ENCODE measurements at places on chromosomes 5 and 9. TPM values are rescaled to one million over a fixed set of nuclear protein-coding genes. Genes with fewer than 3 reads are reported as not detected.

TXNDC8 gene
- total RNA-seq: not detected

DNA sequence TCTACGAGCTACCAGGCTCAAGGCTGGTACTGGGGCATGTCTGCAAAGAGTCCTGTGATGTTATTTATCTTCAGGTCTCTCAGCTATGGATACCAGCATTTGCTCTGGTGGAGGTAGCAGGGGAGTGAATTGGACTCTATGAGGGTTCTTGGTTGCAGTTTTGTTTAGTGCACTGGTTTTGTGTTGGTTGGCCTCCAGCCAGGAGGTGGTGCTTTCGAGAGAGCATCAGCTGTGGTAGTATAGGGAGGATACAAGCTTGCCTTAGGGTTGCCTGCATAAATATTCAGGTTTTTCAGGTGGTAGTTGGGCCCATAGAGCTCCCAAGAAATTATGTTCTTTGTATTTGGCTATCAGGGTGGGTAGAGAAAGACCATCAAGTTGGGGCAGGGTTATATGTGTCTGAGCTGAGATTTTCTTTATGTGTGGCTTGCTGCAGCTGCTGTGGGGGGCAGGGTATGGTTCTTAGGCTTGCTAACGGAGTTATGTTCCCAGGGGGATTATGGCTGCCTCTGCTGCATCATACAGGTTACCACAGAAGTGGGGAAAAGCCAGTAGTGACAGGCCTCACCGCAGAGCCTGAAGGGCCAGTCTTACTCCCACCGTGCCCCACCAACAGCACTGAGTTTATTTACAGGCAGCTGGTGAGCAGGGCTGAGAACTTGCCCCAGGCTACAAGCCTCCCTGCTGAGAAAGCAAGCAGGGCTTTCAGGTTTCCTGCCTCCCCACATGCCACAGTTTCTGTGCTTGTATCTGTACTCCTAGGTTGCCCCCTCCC lies 9.7 kb upstream of the RIOK2 start:
- no peak for DNase-seq

DNA sequence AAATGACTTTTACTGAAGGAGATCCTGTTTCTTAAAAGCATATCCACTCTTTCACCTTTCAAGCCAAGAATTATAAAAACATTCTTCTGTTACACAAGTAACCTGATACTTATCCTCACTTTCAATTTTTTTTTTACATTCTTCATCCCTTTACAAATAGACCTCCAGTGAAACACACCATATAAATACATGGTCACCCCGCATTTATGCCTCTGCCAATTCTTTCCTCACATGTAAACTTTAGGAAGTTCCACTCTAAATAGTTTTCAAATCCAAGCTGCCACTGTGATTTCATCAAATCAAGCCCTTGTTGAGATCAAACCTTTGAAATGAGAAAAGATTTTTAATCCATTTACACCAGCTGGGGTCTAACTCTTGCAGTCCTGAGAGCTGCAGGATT lies 40.0 kb downstream of the GAS1 start:
- DNase-seq: peak; percentile 62

DNA sequence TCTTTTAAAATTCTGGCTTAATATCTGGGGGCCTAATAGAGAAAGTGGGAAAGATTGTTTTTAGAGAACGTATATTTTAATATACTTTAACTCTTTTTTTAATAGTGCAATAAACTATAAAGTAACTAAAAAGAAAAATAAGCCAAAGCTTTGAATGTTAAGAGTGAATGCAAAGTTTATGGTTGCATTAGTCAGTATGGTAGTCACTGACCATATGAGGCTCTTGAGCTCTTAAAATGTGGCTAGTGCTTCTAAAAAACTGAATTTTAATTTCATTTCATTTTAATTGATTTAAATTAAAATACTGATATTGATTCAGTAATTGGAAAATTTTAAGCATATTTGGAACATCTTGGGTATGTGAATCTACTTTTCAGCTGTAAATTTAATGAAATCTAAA lies 310.7 kb downstream of the PJA2 start:
- DNase-seq: peak; percentile 54

- DNase-seq: no peak
Measured at GRCh38 chr5:95449460-95449859, 58.3 kb downstream of the FAM81B start.

DNA sequence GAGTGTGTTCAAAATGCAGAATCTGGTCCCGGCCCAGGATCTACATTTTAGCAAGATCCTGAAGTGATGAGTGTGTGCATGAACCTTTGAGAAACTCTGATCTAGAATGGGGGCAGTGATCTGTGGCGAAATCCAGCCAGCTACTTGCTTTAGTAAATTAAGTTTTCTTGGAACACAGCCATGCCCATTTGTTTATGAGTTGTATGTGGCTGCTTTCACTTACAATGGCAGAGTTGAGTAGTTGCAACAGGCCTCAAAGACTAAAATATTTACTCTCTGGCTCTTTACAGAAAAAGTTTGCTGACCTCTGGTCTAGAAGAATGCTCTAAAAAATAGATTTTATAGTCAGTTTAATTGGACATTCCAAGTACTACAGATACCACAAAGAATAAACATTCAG lies 588.3 kb downstream of the BNC2 start:
- DNase-seq: peak; percentile 75

- DNase-seq: no peak
Measured at GRCh38 chr5:3995954-3996619, 400.5 kb downstream of the IRX1 start.

PTPN3 gene
- total RNA-seq: 0.72 TPM

GRCh38 chr5:102294886-102295395 lies 1.1 kb downstream of the SLCO4C1 start:
- no peak for DNase-seq

TMEM252 gene
- not detected for total RNA-seq

GRCh38 chr9:76658510-76659231 lies 105.6 kb upstream of the PCA3 start:
- DNase-seq: peak; percentile 76

DNA sequence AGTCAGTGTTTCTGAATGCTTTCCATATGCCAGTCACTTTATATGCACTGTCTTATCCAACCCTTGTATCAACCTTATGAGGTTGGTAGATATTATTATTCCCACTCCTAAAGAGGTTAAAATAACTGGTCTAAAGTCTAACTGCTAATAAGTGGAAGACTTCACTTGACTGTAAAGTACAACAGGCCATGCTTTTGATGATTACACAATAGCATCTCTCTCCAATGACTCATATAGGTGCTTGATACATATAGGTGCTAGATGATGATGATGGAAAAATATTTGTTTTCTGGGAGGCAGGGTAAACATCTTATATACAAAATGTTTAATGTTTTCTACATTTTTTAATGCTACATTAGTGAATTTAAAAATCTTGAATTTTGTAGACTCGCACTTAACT lies 75.9 kb upstream of the NR3C1 start:
- no peak for DNase-seq

APBB3 gene
- 6.6 TPM for total RNA-seq

TDRD7 gene
- total RNA-seq: 8.1 TPM

DNA sequence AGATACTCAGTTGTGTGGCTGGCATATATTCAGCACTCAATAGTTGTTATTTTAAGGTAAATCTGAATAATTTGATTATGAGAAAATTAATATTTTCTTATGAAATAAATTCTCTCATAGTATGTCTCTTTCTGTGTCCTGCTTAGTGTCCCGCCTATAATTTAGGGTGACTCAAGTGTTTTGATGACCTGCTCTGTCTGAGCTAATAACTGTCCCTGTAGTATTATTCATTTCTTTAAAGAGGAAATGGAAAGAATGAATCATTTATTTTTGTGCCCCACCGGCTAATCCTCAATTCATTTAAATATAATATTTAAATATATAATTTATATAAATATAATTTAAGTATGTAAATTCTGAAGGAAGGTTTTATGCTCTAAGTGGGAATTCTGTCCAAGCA lies 4.1 kb downstream of the SLC1A1 start:
- DNase-seq: no peak

CDH6 gene
- total RNA-seq: 232 TPM

GRCh38 chr5:66769839-66770617 lies 173.8 kb downstream of the MAST4 start:
- DNase-seq: no peak

DNA sequence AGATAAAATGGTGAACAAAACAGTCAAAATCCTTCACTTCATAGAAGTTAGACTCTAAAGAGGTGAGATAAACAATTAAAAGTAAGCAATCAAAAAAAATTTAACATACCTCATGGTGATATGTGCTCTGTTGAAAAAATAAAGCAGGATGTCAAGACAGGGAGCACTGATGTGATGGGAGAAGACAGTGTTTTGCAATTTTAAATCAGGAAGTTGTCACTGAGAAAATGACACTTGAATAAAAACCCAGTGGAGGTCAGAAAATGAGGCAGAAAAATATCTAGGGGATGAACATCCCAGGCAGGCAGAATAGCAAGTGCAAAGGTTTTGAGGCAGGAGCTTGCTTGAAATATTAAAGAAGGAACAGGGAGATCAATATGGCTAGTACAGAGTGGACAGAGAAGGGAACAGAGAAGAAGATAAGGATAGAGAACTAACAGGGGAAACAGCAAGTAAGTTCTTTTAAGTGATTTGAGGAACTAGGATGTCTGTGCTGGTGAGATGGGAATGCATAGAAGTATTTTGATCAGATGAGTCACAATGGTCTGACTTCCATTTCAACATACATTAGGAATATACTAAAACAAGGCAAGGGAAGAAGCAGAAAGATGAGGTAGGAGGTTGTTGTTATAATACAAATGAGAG lies 130.4 kb downstream of the CHSY3 start:
- peak; percentile 8 for DNase-seq

PROB1 gene
- under 0.01 TPM for total RNA-seq

ZNF346 gene
- 14.7 TPM for total RNA-seq

CCDC183 gene
- total RNA-seq: not detected

ZNF454 gene
- total RNA-seq: under 0.01 TPM

GRCh38 chr9:93635186-93636107 lies 59.1 kb downstream of the PHF2 start:
- DNase-seq: no peak

THOC3 gene
- total RNA-seq: 64.7 TPM

- no peak for DNase-seq
Measured at GRCh38 chr5:61534481-61535267, 202.6 kb downstream of the ZSWIM6 start.

GRCh38 chr5:167576897-167577296 lies 714.5 kb upstream of the WWC1 start:
- no peak for DNase-seq

FRMPD1 gene
- total RNA-seq: not detected

TERT gene
- not detected for total RNA-seq

DNA sequence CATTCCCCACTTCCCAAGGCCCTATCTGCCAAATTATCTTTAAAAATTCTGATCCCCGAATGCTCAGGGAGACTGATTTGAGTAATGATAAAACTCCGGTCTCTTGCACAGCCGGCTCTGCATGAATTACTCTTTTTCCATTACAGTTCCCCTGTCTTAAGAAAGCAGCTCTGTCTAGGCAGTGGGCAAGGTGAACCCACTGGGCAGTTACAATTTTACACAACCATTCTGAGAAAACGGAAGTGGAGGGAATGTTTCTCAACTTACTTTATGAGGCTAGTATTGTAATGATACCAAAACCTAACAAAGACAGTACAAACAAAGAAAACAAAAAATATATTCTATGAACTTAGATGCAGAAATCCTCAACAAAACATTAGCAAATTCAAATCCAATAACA lies 100.0 kb downstream of the MCTP1 start:
- no peak for DNase-seq

CATSPER3 gene
- under 0.01 TPM for total RNA-seq

ANKRD34B gene
- total RNA-seq: not detected

DNA sequence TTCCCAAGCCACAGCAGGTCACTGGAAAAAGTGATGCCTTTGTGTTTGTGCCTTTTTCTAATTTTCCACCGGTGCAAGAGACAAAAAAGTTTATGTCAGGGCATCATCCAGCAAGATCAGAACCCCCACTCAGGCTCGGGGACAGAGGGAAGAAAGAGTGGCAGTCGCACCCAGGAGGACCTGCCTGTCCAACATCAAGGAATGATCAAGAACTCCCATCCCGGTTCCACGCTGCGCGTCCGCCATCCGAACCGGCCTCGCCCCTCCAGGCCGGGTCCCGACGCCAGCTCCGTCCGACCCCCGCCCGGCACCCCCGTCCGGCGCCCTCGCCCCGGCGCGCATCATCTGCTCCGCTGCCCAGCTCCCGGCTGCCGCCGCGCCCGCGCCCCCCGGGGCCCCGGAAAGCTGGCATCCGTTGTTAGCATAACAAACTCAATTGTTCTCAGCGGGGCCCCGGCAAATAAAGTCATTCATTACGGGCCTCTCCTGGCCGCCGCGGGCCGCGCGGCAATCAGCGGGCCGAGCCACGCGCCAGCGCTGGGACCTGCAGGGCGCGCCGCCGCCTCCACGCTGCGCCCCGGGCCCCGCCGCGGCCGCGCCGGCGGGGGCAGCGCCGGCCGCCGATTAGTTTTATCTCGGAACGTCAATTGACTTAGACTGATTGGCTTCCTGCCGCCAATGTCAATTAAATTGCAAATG lies 48.1 kb downstream of the PAX5 start:
- no peak for DNase-seq

- peak; percentile 98 for DNase-seq
Measured at GRCh38 chr5:41794471-41794870, 75.8 kb downstream of the OXCT1 start.
